ENCODE measurements at places on chromosomes 3 and 15. TPM values are rescaled to one million over a fixed set of nuclear protein-coding genes. Genes with fewer than 3 reads are reported as not detected.
A peak's percentile ranks its signal among the peaks of the same experiment; 100 is the strongest.

DNA sequence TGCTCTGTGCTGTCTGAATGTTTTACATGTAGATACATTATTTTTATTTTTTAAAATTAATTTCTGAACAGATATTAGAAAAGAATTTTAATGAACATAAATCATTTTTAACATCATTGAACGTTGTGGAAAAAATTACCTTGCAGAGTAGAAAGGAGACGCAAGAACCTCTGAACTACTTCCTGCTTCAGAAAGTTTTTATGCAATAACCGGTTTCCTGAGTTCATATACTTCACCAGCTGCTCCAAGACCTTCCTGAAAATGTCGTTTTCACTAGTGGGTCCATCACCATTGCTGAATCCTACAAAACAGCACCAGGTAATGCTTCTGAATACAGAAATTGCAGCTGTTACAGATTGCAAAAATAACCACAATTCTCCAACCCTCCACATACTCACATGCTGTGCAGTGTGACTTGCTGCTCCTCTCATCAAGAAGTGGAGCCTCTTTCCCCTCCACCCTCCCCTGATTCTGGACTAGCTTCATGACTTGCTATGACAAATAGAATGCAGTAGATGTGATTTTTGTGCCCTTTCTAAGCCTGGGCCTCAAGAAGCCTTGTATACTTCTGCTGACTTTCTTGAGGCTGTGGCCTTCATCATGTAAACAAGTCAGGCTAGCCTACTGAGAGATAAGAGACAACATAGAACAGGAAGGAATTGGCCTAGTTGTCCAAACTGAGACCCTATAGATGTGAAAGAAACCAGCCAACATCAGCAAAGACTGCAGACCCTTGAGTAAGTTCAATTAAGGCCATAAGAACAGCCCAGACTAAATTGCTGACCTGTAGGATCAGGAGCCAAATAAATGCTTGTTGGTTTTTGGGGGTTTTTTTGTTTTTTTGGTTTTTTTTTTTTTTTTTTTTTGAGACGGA lies 80.4 kb downstream of the TRANK1 start:
- DNase-seq = no peak

DNA sequence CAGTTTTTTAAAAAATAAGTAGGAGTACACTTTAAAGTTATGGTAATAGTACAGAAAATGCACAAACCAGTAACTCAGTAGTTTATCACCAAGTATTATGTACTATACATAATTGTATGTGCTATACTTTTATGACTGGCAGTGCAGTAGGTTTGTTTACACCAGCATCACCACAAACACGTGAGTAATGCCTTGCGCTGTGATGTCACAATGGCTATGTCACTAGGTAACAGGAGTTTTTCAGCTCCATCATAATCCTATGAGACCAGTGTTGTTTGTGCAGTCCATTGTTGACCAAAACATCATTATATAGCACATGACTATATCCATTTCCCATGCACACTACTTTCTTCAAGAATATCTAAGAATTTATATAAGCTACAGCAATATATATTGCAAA lies 68.4 kb upstream of the TSPAN3 start:
- no peak for DNase-seq

- no peak for DNase-seq
Measured at GRCh38 chr3:8825153-8825825, 55.9 kb upstream of the OXTR start.

DNA sequence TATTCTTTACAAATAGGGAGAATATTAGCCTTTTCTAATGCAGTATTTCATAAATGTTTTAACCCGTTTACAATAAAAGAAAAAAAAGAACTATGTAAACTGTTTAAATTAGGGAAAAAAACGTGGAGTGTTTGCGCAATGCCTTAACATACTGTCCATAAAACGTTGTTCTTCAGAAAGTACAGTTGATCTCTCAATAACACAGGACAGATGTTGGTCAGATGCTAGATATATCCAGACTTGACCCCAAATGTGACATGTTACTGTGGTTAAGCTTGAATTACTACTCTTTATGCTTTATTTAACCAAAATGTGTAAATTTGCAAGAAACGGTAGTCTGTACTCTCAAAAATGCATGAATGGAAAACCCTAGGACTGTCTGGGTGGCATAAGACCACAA lies 110.3 kb downstream of the PLOD2 start:
- DNase-seq = no peak

DNA sequence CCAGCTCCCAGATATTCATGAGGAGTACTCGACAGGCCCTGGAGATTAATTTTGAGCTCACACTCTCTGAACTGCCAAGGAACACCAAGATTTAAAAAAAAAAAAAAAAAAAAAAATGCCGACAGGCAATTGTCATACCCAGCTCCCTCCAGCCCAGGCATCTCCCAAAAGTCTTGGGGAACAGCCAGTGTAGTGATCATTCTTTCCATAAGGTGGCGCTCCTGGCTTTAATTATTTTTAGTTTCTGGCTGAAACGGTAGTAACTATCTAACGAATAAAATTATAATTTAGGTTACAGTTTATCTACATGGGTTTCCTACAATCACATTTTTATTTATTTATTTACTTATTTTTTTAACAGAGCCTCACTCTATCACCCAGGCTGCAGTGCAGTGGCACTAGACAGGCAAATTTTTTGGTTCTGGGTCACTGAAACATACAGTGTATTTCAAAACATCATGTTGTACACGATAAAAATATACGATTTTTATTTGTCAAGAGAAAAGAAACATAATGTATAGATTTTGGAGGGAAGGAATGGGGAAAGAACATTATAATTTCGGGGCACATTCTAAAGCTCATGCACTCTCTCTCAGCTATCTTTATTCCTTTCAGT lies 157.3 kb downstream of the ADAMTS9 start:
- DNase-seq = peak; percentile 10

DNA sequence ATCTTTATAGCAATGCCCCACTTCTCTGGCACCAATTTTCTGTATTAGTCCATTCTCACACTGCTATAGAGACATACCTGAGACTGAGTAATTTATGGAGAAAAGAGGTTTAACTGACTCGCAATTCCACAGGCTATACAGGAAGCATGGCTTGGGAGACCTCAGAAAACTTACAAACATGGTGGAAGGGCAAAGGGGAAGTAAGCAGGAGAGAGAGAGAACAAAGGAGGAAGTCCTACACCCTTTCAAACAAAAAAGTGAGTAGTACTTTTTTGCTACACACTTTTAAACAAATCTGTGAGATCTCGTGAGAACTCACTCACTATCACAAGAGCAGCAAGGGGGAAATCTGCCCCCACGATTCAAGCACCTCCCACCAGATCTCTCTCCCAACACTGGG lies 67.8 kb upstream of the ZBED2 start:
- DNase-seq = no peak

LHFPL4 gene
- not detected for total RNA-seq

DPPA2 gene
- total RNA-seq = not detected

AGTR1 gene
- total RNA-seq = 0.28 TPM

ISLR gene
- total RNA-seq = 0.28 TPM

NDUFB4 gene
- total RNA-seq = 208 TPM

TMEM207 gene
- total RNA-seq = not detected

ACVR2B gene
- 2.8 TPM for total RNA-seq

KIF23 gene
- total RNA-seq = 82.5 TPM

RARB gene
- total RNA-seq = not detected

HGD gene
- 0.59 TPM for total RNA-seq

Measured in Panc1 (cell line).